Astrocyte (in vitro differentiated cells and primary cell): ENCODE measurements at places on chromosomes 11 and 22. TPM values are rescaled to one million over a fixed set of nuclear protein-coding genes. Genes with fewer than 3 reads are reported as not detected.

Gene PSMD13
- total RNA-seq, result 131 and 137 TPM in 2 replicates

Gene OR5J2
- total RNA-seq, result not detected in 2 replicates

Gene CBLIF
- not detected in 2 replicates for total RNA-seq

Gene KLHL35
- 0.77 and 0.87 TPM in 2 replicates for total RNA-seq

Gene PGGHG
- total RNA-seq, result 22.9 and 25.1 TPM in 2 replicates

Gene OTOG
- total RNA-seq, result not detected in 2 replicates

Gene TYR
- total RNA-seq, result not detected in 2 replicates

Gene PNPLA5
- total RNA-seq, result not detected in 2 replicates

Gene ZNF408
- total RNA-seq, result 18.3 and 20.3 TPM in 2 replicates

Gene LRRC74B
- total RNA-seq, result 0.19 TPM in 1 of 2 replicates, not detected in the other

DNA sequence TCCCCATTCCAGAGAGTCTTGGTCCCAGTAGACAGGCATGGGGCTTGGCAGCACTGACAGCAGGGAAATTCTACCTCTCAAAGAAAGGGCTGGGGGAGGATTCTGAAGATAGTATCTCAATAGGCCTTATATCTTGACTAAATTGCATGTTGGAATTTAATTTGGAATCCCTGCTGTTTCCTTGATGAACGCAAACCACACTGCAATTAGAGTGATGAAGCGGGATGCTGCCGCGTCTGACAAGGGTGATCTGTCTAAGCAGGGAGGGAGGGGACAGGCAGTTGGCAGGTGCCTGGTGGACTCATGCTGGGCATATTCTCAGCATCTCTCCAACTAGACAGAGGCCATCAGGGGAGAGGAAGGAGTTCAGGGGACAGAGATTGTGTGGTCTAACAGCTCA lies 48.4 kb downstream of the COMMD9 start:
- no peak for DNase-seq

- peak; percentile 73 for DNase-seq
Observed at GRCh38 chr11:69122630-69123431, 32.9 kb upstream of the SMIM38 start.

DNA sequence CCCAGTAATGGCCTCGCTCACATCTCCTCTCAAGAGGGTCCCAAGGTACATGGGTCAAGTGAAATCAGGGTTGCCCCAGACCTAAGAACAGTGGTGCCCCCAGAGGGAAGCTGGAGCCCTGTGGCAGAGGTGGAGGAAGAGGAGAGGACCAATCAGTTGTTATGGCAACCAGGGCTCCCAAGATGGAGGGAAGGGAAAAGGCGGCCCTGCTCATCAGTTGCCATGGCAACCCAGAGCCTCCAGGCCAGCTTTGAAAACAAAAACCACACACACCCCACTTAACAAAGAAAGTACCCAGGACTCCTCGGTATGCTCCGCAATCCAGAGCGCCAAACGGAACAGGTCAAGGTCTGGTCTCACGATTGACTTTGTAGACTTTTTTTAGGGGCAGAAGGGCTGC lies 53.5 kb upstream of the SLC35C1 start:
- DNase-seq, result no peak

- DNase-seq, result peak; percentile 94
Observed at GRCh38 chr11:75347781-75348566, 3.5 kb downstream of the ARRB1 start.

- no peak for DNase-seq
Observed at GRCh38 chr11:114892381-114893197, 214.3 kb downstream of the NXPE2 start.

GRCh38 chr11:119854521-119854920 lies 125.5 kb upstream of the NECTIN1 start:
- no peak for DNase-seq

- DNase-seq, result no peak
Observed at GRCh38 chr11:71323876-71324526, 71.6 kb upstream of the SHANK2 start.

DNA sequence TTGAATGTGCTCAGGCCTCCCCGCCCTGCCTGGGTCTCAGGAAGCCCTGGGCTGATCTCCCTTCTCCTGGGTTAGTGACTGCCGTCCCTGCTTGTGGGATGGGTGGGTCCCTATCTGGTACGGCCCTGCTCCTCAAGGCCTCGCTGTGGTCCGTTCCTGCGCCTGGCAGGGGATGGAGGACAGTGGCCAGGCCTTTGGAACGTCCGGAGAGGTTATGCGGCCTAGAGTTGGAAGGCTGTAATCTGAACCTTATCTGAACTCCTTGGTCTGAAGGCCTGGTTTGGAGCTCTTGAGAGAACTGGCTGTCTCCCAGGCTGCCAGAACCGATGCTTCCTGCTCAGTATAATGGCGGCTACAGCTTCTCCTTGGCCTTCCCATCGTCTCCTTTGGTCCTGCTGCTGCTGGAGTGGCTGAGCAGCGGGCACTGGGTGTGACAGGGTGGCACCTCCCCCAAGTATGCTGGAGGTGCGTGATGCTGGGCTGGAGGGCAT lies 72.8 kb downstream of the FLI1 start:
- no peak for DNase-seq

- DNase-seq, result no peak
Observed at GRCh38 chr11:9887472-9887871, 223.6 kb downstream of the SWAP70 start.
